ENCODE measurements at places on chromosomes 7 and 10.

DNA sequence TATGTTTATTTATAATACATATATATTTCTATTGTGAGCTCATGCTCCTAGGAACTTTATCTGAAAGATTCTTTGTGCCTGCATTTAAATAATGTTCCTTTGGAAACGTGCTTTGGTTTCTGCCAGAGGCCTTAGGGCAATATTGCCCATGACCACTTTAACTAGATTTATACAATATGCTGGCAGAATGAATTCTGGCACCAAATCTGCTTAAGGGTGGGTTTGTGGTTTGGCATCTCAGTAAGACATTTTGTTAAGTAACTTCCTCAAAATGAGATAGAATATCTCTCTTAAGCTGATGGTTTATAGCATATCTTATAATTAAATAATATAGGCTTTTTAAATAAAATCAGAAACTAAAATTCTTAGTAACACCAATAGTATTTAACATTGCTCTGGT lies 252.9 kb downstream of the RNLS start:
- no peak for DNase-seq

DNA sequence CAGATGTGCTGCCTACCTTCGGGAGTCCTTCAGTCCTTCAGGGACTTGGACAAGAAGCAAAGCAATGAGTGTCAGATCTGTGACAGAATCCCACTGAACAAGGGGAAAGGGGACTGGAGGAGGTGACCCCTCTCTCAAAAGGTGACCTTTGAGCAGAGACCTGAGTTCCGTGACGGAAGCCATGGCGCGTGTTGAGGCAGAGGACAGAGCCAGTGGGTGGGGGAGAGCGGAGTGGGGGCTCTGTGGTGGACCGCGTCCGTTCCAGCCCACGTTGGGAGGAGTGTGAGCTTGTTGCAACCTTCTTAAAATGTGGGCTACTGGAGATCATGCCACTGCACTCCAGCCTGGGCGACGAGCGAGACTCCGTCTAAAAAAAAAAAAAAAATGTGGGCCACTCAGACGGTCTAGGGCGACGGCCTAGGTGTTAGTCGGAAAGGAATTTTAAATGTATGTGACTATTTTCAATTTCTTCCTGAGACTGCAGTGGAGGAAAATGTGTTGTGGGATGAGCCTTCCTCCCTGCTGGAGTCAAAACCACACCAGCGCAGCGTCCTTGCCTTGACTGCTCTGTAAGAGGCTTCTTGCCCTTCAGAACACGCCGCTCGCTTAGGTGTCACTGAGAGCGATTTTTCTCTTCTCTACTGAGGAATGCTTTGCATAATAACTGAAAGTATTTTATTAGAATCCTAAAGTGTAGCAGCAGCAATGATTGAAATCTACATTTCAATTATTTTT lies 272.7 kb downstream of the CELF2 start:
- DNase-seq = no peak

DNA sequence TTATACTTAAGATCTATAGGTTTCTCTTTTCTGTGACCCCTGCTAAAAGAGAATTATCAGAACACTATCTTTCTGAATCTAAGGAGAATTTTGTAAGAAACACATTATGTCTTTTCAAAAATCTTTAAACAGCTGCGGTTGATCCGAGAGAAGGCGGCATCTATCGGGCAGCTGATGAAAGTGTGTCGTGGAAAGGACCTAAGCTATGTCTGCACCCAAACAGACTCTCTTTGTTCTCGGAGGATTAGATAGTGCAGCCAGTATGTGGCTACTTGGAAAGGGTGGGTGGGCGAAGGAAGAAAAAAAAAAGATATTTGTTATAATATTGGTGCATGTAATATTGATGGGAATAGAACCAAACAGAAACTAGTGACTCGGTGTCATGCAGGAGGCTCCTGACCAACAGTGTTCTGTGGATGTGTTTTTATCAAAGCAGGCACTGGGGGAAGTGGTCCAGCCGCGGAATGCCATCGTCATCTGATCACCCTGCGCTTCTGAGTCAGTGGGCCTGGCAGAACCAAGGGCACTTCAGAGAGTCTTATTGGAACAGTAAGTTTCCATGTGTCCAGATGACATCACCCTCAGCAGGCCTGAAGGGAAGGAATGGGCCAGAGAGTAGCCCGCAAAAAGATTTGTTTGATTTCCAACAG lies 509.7 kb upstream of the AKR1E2 start:
- no peak for DNase-seq

GRCh38 chr7:10212649-10213048 lies 761.0 kb upstream of the PHF14 start:
- DNase-seq = no peak

Data from stimulated activated naive CD4-positive, alpha-beta T cell treated with Interleukin-2 at 50 U/mL for 16 hours (primary cell).